ENCODE measurements at places on chromosomes 1 and 21.

DNA sequence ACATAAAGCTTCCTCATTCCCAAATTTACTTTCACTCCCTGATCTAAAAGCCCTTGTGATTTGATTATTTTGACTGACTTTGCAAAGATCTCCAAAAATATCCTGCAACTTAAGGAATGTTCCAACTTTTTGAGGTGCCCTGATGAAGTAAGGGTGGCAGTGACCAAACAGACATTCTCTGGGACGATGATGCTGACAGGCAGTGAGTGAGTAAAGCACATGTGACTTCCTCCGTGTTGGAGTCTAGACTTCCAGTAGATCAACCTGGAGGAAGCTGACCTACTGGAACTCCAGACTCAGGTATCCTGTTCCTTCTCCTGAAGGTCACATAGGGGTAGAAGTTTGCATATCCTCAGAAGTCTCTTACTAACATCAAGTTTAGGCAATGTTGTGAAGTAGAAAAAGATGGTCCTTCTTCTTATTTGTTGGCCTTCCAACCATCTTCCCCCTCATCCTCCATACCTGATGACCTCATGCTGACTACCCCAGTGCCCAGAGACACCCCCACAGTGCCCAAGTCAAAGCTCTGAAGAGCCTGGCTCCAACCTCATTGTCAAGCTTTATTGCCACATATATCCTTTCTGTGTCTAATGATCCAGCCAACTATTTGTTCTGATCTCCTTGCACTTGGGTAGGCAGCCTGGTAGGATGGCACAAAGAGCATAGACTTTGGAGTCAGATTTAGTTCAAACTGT, 16.0 kb downstream of the TNFSF4 start:
- no peak for DNase-seq
- H3K4me3 ChIP-seq = no peak overlapping the region
- no peaks in the 10 kb centered on the region for H3K36me3 ChIP-seq
- H3K4me1 ChIP-seq = peaks cover 7% of the 10 kb centered on the region

- H3K4me1 ChIP-seq = no peaks in the 10 kb centered on the region
- no peaks in the 10 kb centered on the region for H3K36me3 ChIP-seq
- no peak overlapping the region for H3K4me3 ChIP-seq
- H3K27ac ChIP-seq = no peak overlapping the region
Measured at GRCh38 chr1:56898005-56898373, 43.4 kb downstream of the C8A start.

- H3K27me3 ChIP-seq = no peaks in the 10 kb centered on the region
- no peak overlapping the region for H3K27ac ChIP-seq
- H3K4me1 ChIP-seq = peaks cover 6% of the 10 kb centered on the region
- H3K36me3 ChIP-seq = no peaks in the 10 kb centered on the region
- no peak overlapping the region for H3K4me3 ChIP-seq
Measured at GRCh38 chr1:25550155-25550506, 6.7 kb downstream of the LDLRAP1 start.

- no peak overlapping the region for H3K27ac ChIP-seq
- DNase-seq = no peak
- no peak overlapping the region for H3K4me3 ChIP-seq
- no peaks in the 10 kb centered on the region for H3K4me1 ChIP-seq
- H3K36me3 ChIP-seq = no peaks in the 10 kb centered on the region
Measured at GRCh38 chr1:171772312-171772711, 9.1 kb upstream of the METTL13 start.

- H3K4me3 ChIP-seq = no peak overlapping the region
- H3K36me3 ChIP-seq = no peaks in the 10 kb centered on the region
- H3K4me1 ChIP-seq = peaks cover 16% of the 10 kb centered on the region
- H3K27ac ChIP-seq = no peak overlapping the region
- no peak for DNase-seq
Measured at GRCh38 chr1:244869950-244870349, 5.6 kb upstream of the HNRNPU start.

GRCh38 chr1:29196863-29197589, 15.3 kb upstream of the SRSF4 start:
- H3K4me3 ChIP-seq = no peak overlapping the region
- H3K27ac ChIP-seq = no peak overlapping the region
- no peaks in the 10 kb centered on the region for H3K4me1 ChIP-seq
- peaks cover 1% of the 10 kb centered on the region for H3K36me3 ChIP-seq
- H3K27me3 ChIP-seq = no peaks in the 10 kb centered on the region

DNA sequence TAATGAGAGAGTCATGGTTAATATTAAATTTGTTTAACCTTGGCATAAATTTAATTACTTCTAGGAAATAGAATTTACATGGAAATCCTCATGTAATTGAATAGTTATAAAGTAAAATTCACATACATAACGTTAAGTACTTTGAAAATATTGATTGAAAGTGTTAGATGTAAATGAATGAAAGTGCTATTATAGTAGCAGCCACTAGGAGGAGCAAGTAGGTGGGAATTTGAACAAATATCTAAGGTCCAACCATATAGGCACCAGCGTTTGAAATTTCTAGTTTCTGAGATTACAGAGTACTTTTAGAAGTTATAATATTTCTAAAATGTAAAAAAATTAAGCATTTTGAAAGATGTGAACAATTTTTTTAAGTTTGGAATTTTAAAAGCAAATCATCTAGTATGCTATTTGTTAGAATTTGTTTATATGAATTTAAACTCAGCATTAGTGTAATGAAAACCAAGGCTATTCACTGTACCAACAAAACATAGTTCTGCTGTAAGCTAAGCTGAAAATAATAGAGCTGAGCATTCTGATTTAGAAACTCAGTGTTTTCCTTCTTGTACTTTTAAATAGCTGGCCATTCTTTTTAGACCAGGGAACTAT, 3.3 kb downstream of the B3GALT2 start:
- H3K27ac ChIP-seq = no peak overlapping the region
- no peak overlapping the region for H3K4me3 ChIP-seq
- no peaks in the 10 kb centered on the region for H3K27me3 ChIP-seq
- H3K36me3 ChIP-seq = no peaks in the 10 kb centered on the region
- DNase-seq = peak; percentile 33

DNA sequence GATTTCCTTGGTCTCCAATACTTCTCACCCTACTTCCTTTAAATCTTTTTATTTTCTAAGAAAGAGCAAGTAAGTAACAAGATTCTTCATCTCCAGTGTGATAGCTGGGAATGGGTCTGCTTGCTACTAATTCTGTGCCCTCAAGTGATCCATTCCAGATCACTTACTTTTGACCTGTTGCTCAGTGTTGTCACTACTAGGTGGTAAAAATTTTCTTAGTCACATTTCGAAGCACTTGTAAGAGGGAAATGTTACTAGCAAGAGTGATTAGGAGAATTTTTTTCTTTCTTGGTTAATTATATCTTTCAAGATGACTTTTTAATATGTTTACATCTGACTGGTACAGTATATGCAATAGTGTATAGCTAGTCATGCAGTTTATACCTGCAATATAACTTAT, 2.2 kb downstream of the UBAP2L start:
- peak overlapping the region; percentile 39 for H3K27ac ChIP-seq
- no peaks in the 10 kb centered on the region for H3K27me3 ChIP-seq
- H3K36me3 ChIP-seq = peaks cover 41% of the 10 kb centered on the region
- H3K4me3 ChIP-seq = peak overlapping the region; percentile 89
- DNase-seq = no peak
- peaks cover 29% of the 10 kb centered on the region for H3K4me1 ChIP-seq

GRCh38 chr1:91725989-91726721, 159.8 kb downstream of the TGFBR3 start:
- DNase-seq = no peak
- no peaks in the 10 kb centered on the region for H3K36me3 ChIP-seq
- no peak overlapping the region for H3K4me3 ChIP-seq
- H3K27me3 ChIP-seq = no peaks in the 10 kb centered on the region
- H3K4me1 ChIP-seq = peaks cover 6% of the 10 kb centered on the region

GRCh38 chr1:194813096-194813495, 1626.7 kb upstream of the B3GALT2 start:
- no peaks in the 10 kb centered on the region for H3K27me3 ChIP-seq
- H3K4me3 ChIP-seq = no peak overlapping the region
- no peak for DNase-seq
- H3K36me3 ChIP-seq = no peaks in the 10 kb centered on the region
- H3K4me1 ChIP-seq = no peaks in the 10 kb centered on the region

DNA sequence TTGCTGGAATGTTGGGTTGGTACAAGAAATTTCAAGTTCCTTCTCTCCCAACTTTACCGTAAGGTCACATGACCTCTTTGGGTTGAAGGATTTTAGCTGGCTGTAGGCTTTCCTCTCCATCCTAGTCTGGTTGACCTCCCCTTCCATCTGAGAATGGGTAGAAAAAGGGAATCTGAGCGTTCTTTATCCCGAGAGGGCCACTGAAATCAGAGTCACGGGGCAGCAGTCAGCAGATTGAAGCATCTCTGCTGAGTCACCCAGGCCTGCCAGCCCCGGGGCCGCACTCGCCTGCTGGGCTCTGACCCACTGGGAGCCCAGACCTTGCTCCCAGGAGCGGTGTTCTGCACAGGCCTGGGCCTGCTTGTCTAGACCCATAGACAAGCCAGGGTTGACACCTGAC, 31.0 kb downstream of the TMCC2 start:
- no peak overlapping the region for H3K27ac ChIP-seq
- no peaks in the 10 kb centered on the region for H3K27me3 ChIP-seq
- peaks cover 4% of the 10 kb centered on the region for H3K4me1 ChIP-seq
- no peaks in the 10 kb centered on the region for H3K36me3 ChIP-seq
- no peak for DNase-seq

All from Panc1 (cell line).